ENCODE measurements at places on chromosomes 4 and X. TPM values are rescaled to one million over a fixed set of nuclear protein-coding genes. Genes with fewer than 3 reads are reported as not detected.

The PSAPL1 gene
- 0.09 TPM for total RNA-seq

The USP26 gene
- total RNA-seq, result not detected

The CORIN gene
- total RNA-seq, result not detected

The VCX gene
- total RNA-seq, result not detected

The OTUD6A gene
- not detected for total RNA-seq

The TKTL1 gene
- not detected for total RNA-seq

The MAGEB10 gene
- not detected for total RNA-seq

The ARSJ gene
- total RNA-seq, result 5.2 TPM

The SAGE1 gene
- 0.02 TPM for total RNA-seq

The WDFY3 gene
- 7.9 TPM for total RNA-seq

The ZCCHC18 gene
- not detected for total RNA-seq

The NOA1 gene
- 17.0 TPM for total RNA-seq

The ZNF711 gene
- total RNA-seq, result 0.89 TPM

The TCEAL5 gene
- not detected for total RNA-seq

All from A549 treated with CpdA at 1 μM for 4 hours (cell line).